ENCODE measurements at places on chromosomes 5 and 9.

DNA sequence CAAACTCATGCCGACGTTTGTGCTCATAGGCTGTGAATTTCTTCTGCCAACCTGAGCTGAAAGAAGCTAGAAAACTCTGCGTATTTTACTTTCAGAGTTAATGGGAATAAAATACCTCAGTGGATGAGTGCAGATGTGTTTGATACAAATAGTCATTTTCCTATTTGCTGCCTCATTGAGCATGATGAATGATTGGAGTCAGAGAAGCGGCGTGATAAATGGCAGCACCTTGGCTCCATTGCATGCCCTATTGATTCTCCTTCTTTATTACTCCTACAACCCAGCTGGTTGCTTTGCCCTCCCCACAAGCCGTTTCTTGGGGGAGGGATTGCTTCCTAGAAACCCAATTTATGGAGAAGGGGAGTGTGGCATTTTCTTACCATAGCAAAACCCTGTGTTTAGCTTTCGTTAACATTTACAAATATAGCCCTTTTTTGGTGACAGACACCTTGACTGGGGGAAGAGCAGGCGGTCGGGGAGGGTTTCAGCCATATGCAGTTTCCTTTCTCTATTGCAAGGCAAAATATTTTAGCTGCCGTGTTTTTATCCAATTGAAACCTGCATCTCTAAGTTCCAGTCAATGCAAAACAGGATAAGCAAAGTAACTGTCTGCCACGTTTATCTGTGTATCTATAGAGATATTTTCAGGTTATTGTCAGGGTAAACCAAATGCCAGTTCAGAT, 93.1 kb upstream of the TBCA start:
- no peak for DNase-seq

- DNase-seq, result no peak
These were observed 26.6 kb upstream of the TLR4 start for GRCh38 chr9:117677572-117677971.

GRCh38 chr5:163453705-163454104, 6.2 kb downstream of the NUDCD2 start:
- DNase-seq, result no peak

DNA sequence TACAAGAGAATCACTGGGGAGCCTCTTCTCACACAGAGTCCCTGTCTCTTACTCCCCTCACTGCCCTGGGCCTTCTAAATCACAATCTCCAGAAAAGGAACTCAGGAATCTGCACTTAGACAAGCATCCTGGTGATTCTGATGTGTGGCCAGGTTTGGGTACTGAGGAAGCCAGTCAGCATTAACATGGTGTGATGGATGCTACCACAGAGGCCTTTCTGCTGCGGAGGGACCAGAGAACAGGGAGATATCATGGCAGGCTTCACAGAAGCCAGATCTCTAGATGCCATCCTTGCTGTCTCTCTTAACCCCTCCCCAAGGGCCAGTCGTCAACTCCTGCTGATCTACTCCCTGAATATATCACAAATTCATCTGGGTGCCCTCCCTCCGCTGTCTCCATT, 1.6 kb downstream of the ANKS6 start:
- no peak for DNase-seq

GRCh38 chr9:108041551-108041950, 552.0 kb upstream of the KLF4 start:
- no peak for DNase-seq

DNA sequence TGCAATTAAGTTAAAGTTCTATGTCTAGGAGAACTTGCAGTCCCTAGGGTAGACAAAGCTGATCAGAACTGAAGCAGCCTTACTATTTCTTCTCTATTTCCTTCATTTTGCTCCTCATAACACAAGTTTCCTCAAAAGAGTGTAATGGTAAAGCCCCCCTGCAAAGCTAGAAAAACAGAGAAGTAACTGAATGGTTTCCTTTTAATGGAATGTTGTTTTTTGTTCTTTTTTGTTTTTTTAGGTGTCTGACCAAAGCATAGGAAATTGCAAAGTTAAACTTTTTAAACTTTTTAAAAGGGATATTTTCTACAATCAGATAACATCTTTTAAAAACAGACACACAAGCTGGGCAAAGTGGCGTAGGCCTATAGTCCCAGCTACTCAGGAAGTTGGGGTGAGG, 145.7 kb downstream of the TLE1 start:
- DNase-seq, result no peak

- DNase-seq, result no peak
These were observed 167.7 kb downstream of the CDH6 start for GRCh38 chr5:31361234-31361633.

- no peak for DNase-seq
These were observed 133.4 kb downstream of the ESM1 start for GRCh38 chr5:54852007-54852406.

DNA sequence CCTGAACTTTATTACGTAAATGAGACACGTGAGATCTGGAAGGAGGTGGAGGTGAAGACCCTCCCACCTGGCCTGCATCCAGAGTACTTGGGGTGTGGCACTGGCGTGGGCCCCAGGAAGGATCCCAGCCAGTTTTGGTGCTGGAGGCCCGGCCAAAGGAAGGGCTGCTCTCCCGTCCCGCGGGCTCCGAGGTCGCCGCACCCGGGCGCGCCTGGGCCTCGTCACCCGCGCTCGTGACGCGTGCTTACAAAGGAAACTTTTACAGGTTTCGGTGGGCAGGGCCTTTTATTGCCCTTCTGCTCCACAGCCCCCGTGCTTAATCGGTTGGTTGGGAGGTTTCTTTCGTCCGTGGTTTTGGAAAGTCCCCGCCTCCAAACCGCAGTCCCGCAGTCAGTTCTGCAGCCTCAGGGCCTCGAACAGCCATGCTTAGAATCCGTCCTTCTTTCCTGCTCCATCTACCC, 29.2 kb downstream of the CDKN2A start:
- no peak for DNase-seq

- DNase-seq, result no peak
These were observed 451.3 kb downstream of the MTRR start for GRCh38 chr5:8320244-8320643.

DNA sequence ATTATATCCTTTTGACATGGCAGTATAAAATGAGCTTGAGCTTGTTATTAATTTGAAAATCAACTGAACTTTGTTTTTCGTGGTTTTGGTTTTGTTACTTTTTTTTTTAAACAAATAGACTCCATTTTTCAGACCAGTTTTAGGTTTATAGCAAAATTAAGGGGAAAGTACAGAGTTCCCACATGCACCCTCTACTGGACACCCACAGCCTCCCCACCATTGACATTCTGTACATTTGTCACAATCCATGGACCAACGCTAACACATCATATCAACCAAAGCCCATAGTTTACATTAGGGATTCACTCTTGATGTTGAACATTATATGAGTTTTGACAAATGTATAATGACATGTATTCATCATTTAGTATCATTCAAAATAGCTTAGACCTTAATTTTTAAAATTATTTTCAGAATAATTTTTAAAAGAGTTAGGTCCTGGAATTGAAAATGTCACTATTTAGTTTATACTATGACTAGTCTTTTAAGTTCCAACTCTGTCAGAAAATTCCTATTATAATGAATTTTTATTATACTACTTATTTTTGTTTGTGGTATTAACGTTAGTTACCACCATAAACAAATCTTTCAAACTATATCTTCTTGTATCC, 35.3 kb upstream of the JMY start:
- no peak for DNase-seq

- no peak for DNase-seq
These were observed 10.0 kb downstream of the FANCC start for GRCh38 chr9:95307538-95307937.

GRCh38 chr5:166947045-166947444, 1344.4 kb upstream of the WWC1 start:
- no peak for DNase-seq

- DNase-seq, result no peak
These were observed 97.9 kb downstream of the SV2C start for GRCh38 chr5:76180814-76181805.

- no peak for DNase-seq
These were observed 57.4 kb downstream of the SFXN1 start for GRCh38 chr5:175535796-175536195.

GRCh38 chr9:73038089-73038509, 85.2 kb upstream of the ALDH1A1 start:
- no peak for DNase-seq

GRCh38 chr9:2972475-2972874, 128.6 kb upstream of the PUM3 start:
- no peak for DNase-seq

DNA sequence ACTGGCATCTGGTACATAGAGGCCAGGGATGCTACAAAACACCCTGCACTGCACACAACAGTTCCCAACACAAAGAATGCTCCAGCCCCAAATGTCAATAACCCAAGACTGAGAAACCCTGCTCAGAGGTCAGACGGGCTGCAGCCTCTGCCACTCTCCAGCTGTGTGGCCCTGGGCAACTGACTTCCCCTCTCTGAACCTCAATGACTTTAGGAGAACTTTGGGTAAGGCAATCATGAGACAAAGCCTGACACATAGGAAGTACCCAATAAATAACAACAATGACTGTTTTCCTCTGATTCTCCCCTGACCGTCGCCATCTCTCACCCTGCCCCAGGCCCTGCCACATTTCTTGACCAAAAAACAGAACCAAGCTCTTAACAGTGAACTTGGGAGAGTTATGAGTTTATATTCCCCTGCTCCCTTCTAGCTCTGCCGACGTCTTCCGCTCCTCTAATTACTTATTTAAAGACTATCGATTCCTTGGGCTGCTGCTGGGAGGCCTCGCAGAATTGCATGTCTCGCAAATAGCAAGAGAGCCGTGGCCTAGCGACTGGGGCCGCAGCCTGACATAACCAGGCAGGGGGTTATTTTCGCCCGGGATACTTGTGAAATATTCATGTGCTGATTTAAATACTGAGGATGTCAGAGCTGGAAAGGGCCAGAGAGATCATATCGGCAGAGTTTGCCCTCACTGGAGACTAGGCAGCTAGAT, 24.5 kb upstream of the CRB2 start:
- DNase-seq, result no peak

DNA sequence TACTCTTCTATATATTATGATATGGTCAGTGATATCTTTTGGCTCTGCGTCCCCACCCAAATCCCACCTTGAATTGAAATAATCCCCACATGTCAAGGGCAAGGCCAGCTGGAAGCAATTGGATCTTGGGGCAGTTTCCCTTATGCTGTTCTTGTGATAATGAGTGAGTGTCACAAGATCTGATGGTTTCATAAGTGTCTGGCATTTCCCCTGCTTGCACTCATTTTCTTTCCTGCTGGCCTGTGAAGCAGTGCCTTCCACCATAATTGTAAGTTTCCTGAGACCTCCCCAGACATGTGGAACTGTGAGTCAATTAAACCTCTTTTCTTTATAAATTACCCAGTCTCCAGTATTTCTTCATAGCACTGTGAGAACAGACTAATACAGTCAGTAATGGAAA, 45.0 kb upstream of the TNC start:
- DNase-seq, result no peak

GRCh38 chr9:130336885-130337284, 71.3 kb downstream of the HMCN2 start:
- no peak for DNase-seq

DNA sequence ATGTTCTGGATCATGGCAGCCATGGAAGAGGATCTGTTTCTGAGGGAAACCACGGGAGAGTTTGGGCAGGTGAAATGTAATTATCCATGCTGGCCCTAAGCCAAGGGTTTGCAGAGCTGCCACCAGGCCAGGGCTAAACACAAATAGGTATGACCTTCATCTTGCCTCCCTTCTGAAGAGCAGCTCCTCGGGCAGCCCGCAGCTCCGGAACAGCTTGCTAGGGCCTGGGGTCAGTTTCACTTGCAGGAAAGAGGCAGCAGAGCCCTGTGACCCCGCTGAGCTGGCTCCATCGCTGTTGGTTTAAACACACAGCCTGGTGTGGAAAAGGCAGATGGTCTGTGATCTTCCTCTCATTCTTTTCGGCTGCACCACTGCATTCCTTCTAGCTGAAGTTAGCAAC, 141.4 kb downstream of the TMEM38B start:
- no peak for DNase-seq
